A172 (cell line): ENCODE measurements at places on chromosomes 5 and 9. TPM values are rescaled to one million over a fixed set of nuclear protein-coding genes. Genes with fewer than 3 reads are reported as not detected.

GRCh38 chr9:77851882-77852595, 179.6 kb downstream of the GNAQ start:
- DNase-seq, result no peak

DNA sequence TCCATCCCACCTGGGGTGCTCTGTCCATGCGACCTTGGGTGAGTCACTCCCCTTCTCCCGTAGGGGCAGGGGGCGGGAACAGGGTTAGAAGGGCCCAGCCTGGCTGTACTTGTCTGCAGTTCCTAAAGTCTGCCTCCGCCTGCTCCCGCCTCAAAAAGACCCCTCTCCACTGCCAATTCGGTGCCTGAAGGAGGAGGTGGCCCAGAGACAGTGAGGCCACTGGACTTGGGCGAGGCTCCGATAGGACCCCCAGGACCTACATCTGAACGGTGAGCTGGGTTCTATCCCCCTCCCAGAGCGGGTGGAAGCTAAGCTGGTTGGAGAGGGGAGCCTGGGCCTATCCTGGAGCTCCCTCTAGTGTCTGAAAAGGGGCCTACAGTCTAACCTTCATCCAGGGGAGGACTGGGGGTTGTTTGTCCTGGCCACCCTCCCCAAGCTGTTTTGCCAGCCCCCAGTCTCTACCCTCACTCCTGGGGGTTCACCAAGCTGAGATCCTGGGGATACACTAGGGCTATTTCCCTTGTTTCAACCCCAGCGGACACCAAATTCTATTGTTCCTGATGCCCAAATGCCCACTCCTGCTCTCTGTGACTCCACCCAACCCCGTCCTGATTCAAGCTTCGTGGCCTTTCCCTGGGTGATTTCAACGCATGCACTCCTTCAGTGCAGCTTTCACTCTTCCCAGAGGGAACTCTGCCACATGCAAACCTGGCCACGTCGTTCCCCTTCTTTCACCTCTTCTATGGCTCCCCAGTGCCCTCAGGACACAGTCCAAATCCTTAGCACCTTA, 6.1 kb upstream of the CRB2 start:
- peak; percentile 75 for DNase-seq

CCDC107 gene
- 5.7 and 12.6 TPM in 2 replicates for total RNA-seq

SPINK6 gene
- total RNA-seq, result 0.89 and 2.4 TPM in 2 replicates

DAB2IP gene
- total RNA-seq, result 15.8 and 19.1 TPM in 2 replicates

DNA sequence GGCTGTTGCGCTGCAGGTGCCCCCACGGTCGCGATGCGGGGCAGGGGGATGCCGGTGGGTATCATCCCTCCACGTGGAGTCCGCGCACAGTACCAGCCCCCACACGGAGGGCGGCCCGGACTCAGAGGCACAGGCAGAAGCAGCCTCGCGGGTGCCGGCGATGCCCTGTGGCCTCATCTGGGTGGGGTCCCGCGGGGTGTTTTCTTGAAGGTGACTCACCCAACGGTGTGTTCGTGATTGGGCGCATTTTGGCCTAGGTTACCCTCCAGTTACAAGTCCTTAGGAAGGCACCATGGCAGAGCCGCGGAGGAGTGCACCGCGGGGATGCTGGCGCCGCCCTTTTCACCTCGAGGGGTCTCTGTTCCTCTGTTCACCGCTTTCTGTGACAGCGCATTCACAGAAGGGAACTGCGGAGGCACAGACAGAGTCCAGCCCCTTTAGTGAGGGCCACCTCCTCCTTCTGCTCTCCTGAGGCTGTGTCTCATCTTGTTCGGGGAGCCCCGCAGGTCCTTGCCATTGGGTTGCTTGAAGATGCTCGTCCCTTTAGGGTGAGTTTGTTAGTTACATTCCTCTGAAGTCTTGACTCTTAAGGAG, 21.6 kb upstream of the EXOC3 start:
- DNase-seq, result no peak

GRM6 gene
- total RNA-seq, result not detected in 2 replicates

DNA sequence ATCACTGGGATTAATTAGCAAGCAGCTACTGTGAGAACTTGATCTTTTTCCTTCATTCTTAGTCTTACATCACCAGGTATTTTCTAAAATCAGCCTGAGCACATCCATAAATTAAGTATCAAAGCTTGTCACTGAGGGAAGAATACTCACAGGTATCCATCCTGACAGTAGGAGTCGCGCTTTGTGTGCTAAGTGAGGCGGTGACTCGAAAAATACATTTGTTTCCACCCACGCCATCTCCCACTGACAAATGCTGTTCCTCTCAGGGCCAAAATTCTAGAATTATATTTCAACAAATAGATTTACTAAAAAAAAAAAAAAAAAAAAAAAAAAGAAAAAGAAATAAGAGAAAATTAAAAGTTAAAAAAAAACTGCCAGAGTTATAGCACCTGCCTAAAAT, 34.1 kb upstream of the GABRB2 start:
- DNase-seq, result no peak

NR6A1 gene
- total RNA-seq, result 0.28 and 1.2 TPM in 2 replicates

DNA sequence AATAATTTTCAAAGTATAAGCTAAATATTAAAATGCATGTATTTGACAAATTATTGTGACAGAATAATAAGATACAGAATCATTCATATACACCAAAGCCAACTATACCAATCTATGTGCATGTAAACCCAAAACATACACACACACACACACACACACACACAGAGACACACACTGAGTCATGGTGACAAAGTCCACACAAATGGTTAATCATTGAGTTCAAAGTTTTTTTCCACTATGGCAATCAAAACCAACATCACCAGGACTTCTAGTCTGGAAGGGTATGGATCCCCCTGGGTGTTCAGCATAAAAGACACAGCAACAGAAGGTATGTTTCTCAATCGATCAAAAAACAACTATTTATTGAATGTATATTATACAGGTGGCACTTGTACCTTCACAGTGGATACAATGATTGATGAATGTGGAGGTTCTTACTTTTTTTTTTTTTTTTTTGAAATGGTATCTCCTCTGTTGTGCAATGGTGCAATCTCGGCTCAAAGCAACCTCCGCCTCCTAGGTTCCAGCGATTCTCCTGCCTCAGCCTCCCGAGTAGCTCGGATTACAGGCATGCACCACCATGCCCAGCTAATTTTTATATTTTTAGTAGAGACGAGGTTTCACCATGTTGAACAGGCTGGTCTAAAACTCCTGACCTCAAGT, 137.0 kb downstream of the PDE4D start:
- DNase-seq, result no peak

DNA sequence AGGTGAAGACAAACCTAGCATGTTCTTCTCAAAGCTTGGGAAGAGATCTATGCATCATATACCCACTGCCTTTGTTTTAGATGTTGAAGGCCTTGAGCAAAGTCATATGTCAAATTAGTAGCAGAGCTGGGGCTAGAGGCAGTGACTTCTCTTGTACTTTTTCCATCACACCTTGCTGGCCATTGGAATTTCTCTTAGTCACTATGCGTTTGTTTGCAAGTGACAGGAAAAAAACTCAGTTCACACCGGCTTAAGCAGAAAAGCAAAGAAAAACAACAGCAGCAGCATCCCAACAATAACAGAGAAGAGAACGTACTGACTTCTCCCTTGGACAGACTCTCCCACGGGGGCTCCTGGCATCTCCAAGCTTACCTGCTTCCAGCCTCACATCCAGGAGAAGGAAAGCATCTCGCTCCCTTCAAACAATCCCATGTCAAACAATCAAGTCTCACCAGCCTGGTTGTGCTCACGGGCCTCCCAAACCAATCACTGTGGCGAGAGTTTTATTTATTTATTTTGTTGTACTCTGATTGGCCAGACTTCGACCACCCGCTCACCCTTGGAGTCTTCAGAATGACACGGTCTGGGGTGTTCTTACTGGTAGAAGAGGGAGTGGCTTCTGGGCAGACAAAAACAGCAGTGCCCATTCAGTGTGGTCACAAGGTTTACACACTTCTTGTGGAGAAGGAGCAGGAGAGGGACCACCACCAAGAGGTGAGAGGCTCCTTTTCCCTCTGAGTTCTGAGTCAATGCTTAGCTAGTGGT, 83.8 kb upstream of the STC2 start:
- DNase-seq, result no peak

- peak; percentile 83 for DNase-seq
Measured at GRCh38 chr5:41835645-41836044, 34.6 kb downstream of the OXCT1 start.

- no peak for DNase-seq
Measured at GRCh38 chr9:31445960-31446359, 938.5 kb upstream of the ACO1 start.

FOXD4 gene
- total RNA-seq, result 0.47 and 0.65 TPM in 2 replicates

DNA sequence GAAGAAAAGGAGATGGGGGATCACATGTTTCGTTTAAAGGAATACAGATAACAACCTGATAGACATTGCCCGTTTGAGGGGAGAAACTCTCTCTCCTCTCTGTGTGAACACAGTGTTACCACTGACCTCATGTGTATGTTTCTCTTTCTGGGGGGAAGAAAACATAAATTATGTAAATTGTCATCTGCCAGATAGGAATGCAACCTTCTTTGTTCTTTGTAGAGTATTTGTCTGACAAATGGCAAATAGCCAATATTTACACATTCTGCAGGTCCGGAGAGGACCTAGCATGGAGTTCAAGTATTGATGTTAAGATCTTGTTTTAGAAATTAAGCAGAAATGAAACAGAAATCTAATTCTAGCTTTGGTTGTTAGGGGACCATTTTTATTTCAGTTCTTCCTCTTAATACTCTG, 276.3 kb downstream of the SAXO1 start:
- DNase-seq, result no peak

DNA sequence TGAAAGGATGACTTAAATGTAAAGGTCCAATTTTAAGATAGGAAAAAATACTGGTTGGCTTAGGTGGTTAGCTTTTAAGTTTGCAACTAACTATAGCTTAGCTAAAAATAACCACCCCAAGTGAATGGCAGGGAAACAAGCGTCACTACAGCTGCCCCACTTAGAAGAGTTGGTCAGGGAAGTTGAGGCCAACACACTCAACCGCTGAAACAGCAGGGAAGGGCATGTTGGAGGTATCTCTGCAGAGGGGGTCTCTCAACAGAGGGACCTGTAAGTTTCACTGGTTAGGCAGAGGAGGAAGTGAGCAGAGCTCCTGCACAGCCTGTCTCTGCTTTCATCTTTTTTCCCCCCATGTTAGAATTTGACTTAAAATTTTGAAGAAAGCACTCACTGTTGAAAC, 75.3 kb downstream of the LHFPL2 start:
- DNase-seq, result no peak

GRCh38 chr5:41637424-41637823, 127.0 kb upstream of the PLCXD3 start:
- DNase-seq, result peak; percentile 13

IL13 gene
- total RNA-seq, result not detected in 2 replicates

DNA sequence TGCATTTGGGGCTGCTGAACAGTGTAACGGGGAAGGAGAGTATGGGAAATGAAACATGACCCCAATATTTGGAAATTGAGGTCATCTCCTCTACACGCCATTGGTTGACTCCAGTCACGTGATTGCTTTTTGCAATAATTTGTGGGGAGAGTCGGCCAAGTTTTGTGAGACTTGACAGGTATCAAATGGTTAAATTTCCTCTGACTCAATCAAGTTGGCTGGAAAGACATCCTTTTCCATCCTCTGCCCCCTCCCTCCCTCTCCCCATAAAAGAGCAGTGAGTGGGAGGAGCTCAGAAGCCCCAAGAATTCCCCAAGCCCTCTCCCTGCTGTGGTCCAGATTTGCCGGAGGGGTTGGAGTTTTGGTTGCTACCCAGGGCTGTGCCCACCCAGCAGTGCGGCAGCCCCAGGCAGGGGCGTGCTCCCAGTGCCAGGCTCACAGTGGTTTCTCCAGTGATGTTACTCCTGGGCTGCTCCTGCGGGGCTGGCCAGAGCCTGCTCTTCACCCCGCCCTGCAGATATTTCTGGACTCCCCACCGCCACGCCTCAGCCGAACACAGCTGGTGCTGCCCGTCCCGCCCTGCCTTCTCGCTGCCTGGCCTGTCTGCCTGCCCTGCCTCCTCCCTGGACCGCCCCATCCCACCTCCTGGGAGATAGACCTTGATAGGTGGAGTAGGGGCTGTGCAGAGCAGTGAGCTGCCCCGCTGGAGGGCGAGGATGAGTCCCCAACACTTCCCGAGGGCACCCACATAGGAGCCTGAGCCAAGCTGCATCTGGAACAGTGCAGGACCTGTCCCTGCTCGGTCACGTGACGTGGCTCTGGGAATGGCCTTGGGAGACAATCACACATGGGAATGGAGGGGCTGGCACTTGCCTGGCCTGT, 3.4 kb downstream of the COL5A1 start:
- DNase-seq, result peak; percentile 99

GRAMD2B gene
- total RNA-seq, result 4.8 and 11.2 TPM in 2 replicates

SAXO1 gene
- total RNA-seq, result not detected in 2 replicates

DNA sequence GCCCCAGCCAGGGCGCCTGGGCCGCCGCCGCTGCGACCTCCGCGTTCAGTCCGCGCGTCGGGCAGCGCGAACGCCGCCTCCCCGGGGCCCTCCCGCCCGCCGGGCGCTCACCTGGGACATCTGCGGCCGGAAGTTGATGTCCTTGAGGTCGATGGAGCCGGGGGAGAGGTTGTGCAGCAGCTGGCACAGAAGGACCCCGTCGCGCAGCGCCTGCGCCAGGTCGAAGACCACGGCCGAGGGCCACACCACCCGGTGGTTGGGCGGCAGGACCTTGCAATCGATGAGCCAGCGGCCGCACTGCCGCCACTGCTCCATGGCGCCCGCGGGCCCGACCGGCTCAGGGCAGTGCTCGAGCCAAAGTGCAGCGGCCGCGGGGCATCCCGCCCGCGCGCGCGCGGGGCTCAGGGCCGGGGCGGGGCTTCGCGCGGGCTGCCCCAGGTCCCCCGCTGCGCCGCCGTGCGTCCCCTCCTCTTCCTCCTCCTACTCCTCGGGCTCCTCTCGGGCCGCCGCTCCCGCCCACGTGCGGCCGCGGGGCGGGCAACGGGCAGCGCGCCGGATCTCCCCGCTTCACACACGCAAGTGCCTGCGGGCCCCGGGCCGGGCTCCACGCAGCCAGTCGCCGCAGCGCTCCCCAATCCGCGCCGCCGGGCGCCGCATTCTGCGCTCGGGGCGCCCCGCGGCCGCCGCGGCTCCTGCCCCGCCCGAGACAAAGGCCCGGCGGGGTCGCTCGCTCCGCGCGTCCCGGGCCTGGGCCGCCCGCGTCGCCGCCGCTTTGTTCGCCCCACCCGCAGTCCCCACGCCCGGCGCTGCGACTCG, at the start of gene VAV2:
VAV2 (minus strand) TSS at position 361 of the 816 bp plus-strand sequence; CDS start at position 315, 46 bp downstream.
- DNase-seq, result peak; percentile 56

DNA sequence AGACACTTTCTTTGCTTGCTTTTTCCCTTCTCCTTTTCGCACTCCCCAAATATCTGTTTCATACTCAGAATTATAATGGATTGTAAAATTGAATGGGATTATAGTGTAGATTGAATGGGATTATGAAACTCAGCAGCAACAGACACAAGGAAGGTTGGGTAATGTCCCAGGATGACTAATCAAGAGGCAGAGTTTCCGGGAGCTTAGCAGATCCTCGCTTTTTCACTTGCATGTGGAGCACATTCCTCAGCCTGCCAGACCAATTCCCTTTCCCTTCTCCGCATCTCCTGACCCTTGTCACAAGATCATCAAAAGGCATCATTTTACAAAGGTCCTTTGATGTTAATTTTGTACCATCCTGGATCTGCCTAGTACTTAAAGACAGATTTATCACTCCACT, 55.1 kb upstream of the SLC1A1 start:
- DNase-seq, result peak; percentile 2

C5orf52 gene
- total RNA-seq, result not detected in 2 replicates
